Activated CD8-positive, alpha-beta memory T cell treated with anti-CD3 and anti-CD28 coated beads for 1 hour (primary cell): ENCODE measurements at places on chromosomes 12 and 14.

DNA sequence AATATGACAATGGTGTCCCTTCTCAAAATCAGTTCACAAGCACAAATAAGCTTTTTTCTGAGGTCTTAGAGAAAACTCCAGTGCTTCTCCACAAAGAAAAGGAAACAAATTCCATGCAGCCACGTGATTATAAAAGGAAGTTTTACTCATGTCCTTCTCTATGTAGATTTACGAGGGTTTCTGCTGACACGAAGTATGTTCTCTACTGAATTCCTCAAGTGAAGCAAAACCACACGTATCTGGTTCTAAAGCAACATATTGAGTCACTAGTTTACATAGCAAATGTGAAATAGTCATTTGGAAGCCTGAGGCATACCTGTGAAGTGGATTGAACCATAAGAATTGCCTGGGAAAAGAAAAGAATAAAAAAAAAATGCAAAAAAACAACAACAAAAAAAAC is 31.9 kb downstream of the BMP4 start:
- DNase-seq, result no peak

GRCh38 chr12:57213763-57214397 is 2.7 kb upstream of the NXPH4 start:
- DNase-seq, result no peak

DNA sequence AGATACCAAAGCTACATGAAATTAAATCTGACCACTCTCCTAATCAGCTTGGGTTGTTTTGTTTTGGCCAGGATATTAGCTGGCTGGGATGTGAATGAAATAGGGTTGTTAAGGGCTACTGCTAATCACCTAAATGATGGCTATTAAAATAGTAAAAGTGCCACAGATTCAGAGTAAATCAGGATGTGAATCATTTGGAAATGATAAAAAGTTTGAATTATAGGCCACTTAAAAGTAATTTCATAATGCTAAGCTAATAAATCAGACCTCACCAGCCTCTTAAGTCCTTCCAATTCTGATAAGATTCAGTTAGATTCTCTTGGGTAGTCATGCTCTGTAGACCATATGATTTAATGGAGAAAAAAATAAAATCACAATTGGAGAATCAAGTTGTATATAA is 12.0 kb downstream of the HELB start:
- DNase-seq, result no peak

DNA sequence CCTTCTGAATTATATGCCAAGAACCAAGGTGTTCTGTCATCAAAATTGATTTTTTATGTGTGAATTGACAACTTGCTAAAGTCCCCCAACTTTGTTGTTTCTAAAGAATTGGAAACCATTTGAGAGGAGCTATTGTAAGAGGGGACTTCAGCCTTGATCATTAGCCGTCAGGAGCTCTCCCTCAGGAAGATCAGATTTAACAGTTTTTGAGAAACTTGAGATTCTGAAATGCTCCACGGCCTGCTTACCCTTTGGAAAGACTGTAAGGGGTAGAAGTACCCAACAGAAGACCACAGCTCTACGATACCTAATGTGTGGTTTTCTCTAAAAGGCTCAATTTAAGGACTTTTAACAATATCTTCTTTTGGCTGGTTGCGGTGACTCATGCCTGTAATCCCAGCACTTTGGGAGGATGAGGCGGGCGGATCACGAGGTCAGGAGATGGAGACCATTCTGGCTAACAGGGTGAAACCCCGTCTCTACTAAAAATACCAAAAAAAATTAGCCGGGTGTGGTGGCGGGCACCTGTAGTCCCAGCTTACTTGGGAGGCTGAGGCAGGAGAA is 51.1 kb downstream of the BAZ2A start:
- no peak for DNase-seq

- DNase-seq, result no peak
These were observed 1122.1 kb upstream of the SEL1L start for GRCh38 chr14:82655770-82656169.

GRCh38 chr14:81256289-81256960 is 35.7 kb upstream of the GTF2A1 start:
- no peak for DNase-seq

GRCh38 chr14:54738009-54738408 is 164.6 kb downstream of the GCH1 start:
- DNase-seq, result no peak

DNA sequence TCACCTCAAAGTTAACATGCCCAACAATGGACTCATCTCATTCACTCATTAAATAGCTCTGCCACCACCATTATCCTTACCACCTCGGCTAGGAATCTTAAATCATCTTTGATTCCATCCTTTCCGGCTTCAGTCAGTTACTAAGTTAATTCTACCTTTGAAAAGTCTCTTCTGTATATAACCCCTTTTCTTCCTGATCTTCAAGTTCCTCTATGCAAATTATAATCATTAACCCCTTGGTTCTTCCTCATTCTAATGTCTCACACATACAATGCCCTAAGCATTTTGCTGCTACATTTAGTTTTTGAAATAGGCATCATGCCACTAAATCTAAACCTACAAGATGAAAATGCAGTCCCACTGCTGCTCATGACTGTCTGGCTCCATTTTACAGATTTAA is 51.6 kb downstream of the ATP2B1 start:
- no peak for DNase-seq

DNA sequence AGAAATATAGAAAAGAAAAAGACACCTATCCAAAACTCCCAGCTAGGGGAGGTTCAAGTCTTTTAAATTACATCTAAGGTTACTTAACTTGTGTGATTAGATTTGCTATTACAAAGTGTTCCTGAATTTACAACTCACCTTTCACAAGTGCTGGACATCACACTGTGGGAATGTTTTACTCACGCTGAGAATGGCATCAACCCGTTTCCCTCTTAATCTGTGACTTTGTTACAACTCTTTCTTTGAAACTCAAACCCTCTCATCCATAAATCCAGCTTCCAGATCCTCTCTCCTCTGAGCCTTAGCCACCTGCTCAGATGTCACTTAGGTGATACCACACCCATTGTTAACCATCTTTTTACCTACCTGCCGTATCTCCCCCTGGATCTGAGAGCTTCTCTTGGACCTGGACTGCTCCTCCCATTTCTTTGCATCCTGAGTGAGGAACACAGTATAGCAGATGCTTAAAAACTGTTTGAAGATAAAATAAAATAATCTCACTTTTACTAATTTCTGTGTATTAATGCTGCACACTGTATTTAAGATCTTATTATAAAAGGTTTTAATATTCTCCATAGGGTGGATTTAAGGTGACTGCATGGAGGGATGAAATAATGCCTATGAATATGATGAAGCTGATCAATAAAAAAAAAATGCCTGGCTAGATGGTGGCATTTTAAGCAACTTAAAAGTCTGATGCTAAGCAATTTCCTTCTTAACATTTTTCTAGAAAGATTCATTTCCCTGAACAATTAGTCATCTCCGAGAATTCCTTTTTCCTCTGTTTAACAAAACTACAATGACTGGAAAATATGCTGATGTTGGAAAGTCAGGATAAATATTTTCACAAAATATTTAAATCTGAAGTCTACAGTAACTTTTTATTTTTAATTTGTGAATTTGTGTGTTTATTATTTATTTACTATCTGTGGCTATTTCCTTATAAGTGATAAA is 39.1 kb upstream of the NAP1L1 start:
- no peak for DNase-seq
